ENCODE measurements at places on chromosomes 13 and 19. TPM values are rescaled to one million over a fixed set of nuclear protein-coding genes. Genes with fewer than 3 reads are reported as not detected.

DNA sequence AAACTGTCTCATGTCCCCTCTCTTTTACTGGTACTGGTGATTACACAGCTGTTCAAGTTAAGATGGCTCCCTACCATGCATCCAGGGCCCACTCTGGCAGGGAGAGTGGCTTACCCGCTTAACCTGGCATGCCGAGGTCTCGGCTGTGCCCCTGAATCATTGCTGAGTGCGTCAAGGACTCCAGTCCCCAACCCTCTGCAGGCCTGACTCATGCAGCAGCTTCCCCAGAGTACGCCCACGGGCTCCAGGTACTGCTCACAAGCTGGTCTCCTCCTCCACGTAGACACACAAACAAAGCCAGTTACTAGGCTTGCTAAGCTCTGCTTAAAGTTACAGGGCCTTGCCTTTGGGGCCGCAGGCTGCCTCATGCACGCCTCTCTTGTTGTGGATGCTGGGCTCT lies 447.4 kb downstream of the COG6 start:
- DNase-seq = no peak

Gene ADM5
- total RNA-seq = 5.7 TPM

Gene WDR87
- not detected for total RNA-seq

Gene U2AF1L4
- total RNA-seq = 14.3 TPM

DNA sequence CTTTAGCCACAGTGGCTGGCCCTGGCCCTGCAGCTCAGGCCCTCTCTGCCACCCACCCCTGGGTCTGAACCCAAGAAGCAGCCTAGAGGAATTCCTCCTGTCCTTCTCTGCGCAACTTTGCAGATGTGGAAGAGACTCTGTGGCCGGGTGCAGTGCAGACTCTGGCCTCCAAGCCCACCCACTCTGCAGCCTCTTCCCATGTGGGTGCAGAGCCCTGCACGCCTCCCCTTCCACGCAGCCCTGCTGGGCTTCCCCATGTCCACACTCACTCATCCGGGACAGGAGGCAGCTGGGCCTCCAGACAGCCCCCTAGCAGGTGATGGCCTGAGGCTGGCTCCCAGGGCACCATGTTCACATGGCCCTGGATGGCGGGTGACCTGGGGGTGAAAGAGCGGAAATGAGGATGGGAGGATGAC lies 2.5 kb downstream of the TEX29 start:
- DNase-seq = no peak

- DNase-seq = no peak
Observed at GRCh38 chr19:3188627-3189596, 3.2 kb downstream of the NCLN start.

Gene NKPD1
- total RNA-seq = 1.3 TPM

Gene DNAJB1
- total RNA-seq = 53.3 TPM

Gene ZNF345
- total RNA-seq = 5.5 TPM

DNA sequence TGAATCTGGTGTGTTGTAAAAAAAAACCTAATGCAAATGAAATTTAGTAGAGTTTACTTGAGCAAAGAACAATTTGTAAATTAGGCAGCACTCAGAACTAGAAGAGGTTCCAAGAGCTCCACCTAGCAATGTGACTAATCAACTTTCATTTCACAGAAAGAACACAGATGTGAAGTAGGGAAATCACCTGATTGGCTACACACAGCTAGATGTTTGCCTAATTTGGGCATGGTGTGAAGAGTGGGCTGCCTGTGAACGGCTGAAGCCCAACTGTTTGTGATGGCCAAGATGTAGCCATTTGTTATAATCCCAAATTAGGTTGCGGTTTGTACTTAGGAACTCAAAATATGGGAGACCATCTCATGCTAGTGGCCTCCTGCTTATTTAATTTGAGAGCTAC lies 724.4 kb upstream of the SLITRK5 start:
- peak; percentile 44 for DNase-seq

Gene PBX4
- 1.5 TPM for total RNA-seq

- no peak for DNase-seq
Observed at GRCh38 chr13:32252812-32253438, 62.2 kb downstream of the ZAR1L start.

Gene DIRAS1
- total RNA-seq = 18.6 TPM

DNA sequence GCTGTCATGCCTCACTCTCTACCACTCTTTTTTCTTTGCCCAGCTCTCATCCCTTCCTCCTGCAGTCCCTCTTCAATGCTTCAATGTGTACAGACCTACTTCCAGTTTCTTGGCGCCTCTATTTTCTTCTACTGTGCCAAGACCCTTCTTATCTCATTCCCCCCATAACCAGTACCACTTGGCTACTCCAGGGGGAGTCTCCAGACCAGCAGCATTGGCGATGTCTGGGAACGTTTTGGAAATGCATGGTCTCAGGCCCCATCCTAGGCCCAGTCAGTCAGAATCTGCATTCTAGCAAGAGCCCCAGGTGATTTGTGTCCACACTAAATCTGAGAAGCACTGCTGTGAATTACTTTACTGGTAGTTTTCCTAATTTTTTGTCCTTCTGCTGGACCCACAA lies 198.2 kb downstream of the SLC7A1 start:
- DNase-seq = peak; percentile 49

Gene IGSF23
- total RNA-seq = not detected

- DNase-seq = no peak
Observed at GRCh38 chr19:13436352-13436751, 69.9 kb downstream of the CACNA1A start.

DNA sequence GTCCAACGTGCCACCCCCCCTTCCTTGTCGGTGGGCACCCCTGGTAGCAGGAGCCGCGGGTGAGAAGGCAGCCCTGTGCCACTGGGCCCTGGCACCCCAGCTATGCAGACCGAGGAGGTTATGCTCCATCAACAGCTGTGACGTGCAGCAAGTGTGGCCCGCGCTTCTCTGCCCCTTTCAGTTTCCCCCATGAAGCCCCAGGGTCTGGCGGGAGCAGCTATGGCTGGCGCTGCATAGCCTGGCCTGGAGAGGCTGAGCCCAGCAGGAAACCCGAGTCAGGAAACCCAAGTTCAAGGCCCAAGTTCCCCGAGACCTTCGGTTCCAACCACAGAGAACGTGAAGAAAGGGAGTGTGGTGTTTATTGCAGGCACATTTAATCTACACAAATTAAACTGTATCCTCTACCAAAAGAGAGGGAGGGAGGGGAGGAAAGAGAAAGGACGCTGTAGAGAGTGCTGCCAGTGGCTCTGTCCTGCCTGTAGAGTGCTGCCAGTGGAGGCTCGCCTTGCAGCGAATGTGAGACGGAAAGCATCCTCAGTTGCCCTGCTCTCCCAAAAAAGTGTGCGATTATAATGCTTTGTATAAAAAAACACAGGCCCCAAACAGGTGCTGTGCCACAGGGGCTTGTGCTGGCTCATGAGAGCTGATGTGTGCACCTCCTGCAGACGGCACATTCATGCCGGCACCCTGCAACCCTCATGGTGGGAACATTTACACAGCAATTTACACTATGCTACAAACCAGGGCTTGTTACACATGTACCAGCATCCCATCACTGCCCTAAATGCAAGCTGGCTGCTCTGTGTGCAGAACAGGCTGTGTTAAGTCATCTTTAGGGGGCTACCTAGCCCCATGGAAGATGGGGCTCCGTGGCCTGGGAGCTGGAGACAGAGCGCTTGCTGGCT lies 16.3 kb downstream of the POP4 start:
- DNase-seq = no peak

- DNase-seq = no peak
Observed at GRCh38 chr19:32349724-32350470, 4.5 kb downstream of the ZNF507 start.

GRCh38 chr13:46881621-46882020 lies 15.2 kb downstream of the HTR2A start:
- no peak for DNase-seq

DNA sequence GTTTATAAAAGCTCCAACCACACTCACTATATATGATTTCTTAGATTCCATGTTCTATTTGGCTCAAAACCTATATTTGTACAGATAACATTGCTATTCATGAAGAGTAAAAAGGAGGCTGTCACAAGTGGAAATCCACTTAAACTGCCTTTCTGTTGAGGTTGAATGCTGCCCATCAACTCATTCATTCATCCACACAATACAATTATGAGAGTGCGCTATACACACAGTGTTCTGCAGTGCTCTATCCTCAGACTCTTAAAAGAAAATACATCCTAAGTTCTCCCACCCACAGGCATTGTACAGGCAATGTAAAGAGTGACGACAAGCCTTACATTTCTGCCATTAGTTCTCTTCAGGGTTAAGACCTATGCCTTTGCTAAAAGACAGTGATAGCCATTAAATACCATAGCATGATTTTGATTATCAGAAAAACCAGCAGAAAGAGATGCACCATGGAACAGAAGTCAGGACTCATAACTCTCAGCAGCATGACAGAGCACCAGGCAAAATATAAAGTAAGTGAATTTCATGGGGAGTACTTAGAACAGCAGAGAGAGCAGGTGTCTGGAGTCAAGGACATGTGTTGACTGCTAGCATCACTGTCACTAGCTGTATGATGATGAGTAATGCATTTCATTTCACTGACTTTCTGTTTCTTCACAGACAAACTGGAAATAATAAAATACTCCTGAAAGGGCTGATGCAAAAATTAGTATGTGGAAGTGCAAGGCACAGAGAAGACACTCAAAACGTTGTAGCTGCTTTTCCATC lies 218.0 kb downstream of the RBM26 start:
- DNase-seq = no peak

GRCh38 chr13:26299168-26299750 lies 45.3 kb downstream of the CDK8 start:
- no peak for DNase-seq

GRCh38 chr13:100667894-100668293 lies 6.7 kb downstream of the TMTC4 start:
- DNase-seq = no peak

Gene SIGLEC12
- not detected for total RNA-seq

Gene LENG8
- 74.3 TPM for total RNA-seq

Gene CNMD
- total RNA-seq = 137 TPM

Gene CCNA1
- total RNA-seq = 7.4 TPM

Gene CEACAM6
- not detected for total RNA-seq

Gene ACTN4
- 427 TPM for total RNA-seq

Gene SPART
- 109 TPM for total RNA-seq

- DNase-seq = peak; percentile 55
Observed at GRCh38 chr19:30360376-30361106, 11.6 kb upstream of the ZNF536 start.

GRCh38 chr19:20669263-20669662 lies 7.9 kb upstream of the ZNF626 start:
- DNase-seq = no peak

DNA sequence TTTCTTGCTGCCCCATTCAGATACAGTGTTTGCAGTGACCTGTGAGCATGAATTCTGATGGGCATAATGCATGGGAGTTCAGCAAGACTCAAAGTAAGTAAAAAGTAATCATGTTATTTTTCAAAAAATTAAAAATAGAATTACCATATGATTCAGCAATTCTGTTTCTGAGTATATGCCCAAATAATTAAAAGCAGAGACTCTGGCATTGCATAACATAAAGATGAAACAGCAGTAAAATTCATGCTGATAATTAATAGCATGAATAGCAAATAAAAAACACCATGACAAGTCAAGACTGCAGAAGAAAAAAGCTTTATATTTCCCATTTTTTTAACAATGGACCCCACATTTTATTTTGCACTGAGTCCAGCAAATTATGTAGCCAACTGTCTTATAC lies 21.3 kb downstream of the RNF6 start:
- DNase-seq = no peak

Gene SLAIN1
- total RNA-seq = 65.8 TPM

GRCh38 chr13:30323524-30323923 lies 16.2 kb upstream of the KATNAL1 start:
- DNase-seq = no peak

- DNase-seq = no peak
Observed at GRCh38 chr13:44259045-44260027, 114.3 kb upstream of the SERP2 start.

GRCh38 chr19:31269425-31270127 lies 79.7 kb downstream of the TSHZ3 start:
- DNase-seq = no peak

DNA sequence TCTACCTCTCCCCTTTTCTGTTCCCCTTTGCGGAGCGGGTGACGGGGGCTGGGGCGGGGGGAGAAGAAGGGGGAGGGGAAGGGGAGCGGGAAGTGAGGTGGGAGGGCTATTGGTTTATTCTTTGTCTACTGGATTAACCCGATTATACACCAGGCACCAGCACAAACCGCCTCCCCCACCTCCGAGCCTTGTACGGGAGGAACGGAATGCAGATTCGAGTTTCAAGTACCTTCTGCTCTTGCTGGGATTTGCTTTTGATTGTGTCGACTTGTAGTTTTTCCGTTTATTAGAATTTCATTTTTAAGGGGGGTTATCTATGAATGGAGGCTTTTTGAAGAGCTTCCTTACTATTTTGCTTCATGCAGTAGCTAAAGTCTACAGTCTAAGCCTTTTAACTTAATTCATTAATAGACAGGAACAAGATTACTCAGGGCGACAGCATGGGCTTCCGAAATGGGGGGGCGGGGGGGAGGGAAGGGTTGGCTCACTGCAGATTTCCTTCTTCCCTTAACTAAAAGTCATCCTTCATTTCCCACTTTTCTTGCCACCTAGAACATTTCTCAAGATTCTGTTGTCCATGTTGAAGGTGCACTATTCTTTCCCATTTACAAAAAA lies 937 bp upstream of the SPRY2 start:
- DNase-seq = peak; percentile 77

Gene HPN
- total RNA-seq = 16.2 TPM

Gene ANKLE1
- 20.2 TPM for total RNA-seq

GRCh38 chr13:30109471-30110135 lies 197.7 kb downstream of the KATNAL1 start:
- no peak for DNase-seq

Gene ZNF296
- total RNA-seq = 10.3 TPM

GRCh38 chr19:28425046-28425931 lies 787.7 kb downstream of the UQCRFS1 start:
- no peak for DNase-seq

DNA sequence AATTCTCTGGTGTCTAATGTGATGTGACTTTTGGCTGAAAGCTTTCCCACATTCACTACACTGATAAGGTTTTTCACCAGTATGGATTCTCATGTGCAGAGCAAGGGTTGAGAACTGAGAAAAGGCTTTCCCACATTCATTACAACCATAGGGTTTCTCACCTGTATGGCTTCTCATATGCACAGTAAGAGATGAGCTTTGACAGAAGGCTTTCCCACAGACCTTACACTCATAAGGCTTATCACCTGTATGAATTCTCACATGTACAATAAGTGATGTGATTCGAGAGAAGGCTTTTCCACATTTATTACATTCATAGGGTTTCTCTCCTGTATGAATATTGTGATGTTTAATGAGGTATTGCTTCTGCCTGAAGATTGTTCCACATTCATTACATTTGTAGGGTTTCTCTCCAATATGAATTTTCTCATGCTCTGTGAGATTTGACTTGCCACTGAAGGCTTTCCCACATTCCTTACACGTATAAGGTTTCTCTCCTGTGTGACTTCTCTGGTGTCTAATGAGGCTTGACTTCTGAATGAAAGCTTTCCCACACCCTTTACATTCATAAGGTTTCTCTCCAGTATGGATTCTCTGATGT lies 14.0 kb downstream of the ZNF260 start:
- DNase-seq = no peak
